ENCODE measurements at places on chromosomes 6 and 20.

DNA sequence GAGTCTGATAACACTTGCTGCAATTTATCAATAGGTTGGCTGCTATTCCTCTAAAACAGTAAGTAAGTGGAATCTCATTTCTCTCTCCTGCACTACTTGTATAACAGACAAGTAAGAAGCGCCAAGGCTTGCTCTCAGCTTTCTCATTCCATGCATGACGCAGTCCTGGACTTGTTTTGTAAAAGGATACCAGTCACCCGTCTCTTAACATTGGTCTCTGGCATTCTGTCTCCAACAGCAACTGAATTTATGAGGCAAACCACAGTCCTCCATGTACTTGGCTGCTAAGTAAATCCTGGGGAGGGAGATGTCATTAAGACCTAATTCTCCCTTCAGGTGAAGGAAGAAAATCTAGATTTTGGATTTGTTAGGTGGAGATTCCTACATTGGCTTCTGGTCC, 115.4 kb downstream of the OPN5 start:
- DNase-seq = no peak

DNA sequence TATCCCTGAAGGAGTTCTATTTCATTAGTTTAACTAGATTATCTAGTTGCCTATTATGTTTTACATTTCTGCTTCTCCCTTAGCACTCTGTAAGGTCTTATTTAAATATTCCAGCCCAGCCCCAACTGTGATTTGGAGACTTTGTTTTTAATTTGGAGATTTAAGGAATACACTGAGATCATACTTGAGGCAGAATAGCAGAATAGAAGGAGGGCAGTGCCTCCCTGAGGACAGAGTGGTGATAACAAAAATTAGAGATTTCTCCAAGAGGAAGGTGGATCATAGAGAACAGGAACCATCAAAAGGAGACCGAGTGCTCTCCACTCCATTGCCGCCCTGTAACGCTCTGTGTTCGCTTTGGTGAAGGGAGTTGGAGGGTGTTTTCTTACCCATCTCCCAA, 14.8 kb upstream of the CD164 start:
- no peak for DNase-seq

DNA sequence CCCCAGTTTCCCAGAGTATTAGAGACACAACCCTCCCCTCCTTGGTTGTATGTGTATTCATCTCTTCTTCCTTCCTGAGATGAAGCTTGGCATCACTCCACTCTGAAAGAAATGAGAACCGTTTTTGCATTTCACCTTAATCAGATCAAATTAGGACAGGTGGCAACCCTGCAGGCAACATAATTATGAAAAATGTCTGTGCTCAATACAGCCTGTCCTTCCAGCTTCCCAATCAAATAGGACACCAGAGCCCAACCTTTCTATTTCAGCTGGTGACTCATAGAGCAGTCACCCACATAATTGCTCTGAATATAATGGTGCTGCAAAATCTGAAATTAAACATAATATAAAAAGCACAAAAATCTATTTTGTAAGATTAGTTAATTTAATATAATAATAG, 310.2 kb upstream of the AGPAT4 start:
- no peak for DNase-seq

- DNase-seq = no peak
These were observed 120.4 kb downstream of the SIM1 start for GRCh38 chr6:100344321-100344720.

DNA sequence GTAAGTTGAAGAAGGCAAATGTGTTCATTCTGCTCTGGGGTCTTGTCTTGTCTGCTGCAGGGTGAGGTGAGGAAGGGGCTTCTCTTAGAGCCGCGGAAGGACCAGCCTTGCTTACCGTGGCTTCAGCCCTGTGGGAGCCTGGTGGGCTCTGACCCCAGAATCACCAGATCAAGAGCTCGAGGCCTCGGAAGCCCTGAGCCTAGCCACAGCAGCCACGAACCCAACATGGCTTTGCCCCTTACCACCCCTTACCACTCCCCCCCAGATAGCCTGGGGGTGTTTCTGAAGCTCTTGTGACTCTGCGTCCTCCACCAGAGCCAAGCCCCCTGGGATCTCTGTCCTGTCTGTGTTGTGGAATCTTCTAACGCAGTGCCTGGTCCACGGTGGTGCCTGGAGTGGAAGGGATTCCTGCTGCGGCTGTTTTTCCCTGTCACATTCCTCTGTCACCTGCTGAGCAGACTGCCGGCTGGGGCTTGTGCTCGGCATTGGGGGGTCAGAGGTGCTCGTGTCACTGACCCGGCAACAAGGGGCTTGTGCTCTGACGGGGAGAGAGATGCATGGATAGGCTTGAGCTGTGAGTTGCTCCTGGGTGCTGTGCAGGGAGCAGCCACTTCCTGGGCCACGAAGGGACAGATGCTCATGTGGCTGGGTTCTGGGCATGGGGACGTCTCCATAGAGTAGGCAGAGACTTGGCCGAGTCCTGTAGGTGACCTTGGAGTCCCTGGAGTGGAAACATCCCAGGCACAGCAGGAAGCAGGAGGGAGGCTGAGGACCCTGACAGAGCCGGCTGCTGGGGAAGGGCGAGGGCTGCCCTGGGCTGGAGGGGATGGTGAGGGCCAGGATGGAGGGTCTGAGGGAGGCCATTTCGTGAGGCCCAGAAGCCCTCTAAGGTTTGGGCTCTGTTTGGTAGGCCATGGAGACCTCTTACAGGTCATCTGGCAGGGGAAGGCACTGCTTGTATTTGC, 316.0 kb downstream of the QKI start:
- no peak for DNase-seq

GRCh38 chr20:51176876-51177275, 154.0 kb upstream of the KCNG1 start:
- no peak for DNase-seq

DNA sequence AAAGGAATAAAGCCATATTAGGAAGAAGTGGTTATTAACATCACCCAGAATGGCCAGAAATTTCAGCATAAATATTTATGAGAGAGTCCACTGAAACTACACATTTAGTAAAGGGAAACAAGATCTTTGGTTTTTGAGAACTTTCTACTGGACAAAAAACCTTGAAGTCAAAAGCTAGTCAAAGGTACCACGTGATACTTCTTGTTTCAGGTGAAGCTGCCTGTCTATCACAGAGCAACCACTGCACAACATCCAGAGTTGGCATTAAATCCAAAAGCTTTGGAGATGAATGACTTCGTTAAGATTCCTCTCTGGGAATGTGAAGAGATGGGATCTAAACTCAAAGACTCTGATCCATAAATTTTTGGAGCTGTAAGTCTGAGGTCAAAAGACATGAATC, 137.0 kb downstream of the KCNQ5 start:
- DNase-seq = no peak

GRCh38 chr6:157034436-157035230, 257.5 kb downstream of the ARID1B start:
- no peak for DNase-seq

DNA sequence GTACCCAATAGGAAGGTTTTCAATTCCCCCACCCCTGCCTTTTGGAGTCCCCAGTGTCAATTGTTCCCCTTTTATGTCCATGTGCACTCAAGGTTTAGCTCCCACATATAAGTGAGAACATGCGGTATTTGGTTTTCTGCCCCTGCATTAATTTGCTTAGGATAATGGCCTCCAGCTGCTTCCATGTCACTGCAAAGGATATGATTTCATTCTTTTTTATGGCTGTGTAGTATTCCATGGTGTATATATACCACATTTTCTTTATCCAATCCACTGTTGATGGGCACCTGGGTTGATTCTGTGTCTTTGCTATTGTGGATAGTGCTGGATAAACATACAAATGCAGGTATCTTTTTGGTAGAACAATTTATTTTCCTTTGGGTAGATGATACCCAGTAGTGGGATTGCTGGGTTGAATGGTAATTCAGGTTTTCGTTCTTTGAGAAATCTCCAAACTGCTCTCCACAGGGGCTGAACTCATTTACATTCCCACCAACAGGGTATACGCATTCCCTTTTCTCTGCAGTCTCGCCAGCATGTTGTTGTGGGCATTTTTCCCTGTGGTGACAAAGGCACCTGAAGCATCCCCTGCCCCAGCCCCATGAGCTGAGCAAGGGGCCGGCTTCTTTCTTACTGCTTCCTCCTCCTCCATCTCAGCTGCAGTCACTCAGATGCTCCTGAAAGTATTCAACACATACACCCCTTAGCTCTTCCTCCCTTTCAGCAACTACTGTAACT, 66.7 kb downstream of the ELOVL2 start:
- no peak for DNase-seq

GRCh38 chr6:110332281-110332680, 25.9 kb downstream of the METTL24 start:
- DNase-seq = no peak

GRCh38 chr6:90136176-90136575, 160.5 kb downstream of the BACH2 start:
- DNase-seq = no peak

- no peak for DNase-seq
These were observed 6.5 kb downstream of the PPP1R18 start for GRCh38 chr6:30679765-30680535.

DNA sequence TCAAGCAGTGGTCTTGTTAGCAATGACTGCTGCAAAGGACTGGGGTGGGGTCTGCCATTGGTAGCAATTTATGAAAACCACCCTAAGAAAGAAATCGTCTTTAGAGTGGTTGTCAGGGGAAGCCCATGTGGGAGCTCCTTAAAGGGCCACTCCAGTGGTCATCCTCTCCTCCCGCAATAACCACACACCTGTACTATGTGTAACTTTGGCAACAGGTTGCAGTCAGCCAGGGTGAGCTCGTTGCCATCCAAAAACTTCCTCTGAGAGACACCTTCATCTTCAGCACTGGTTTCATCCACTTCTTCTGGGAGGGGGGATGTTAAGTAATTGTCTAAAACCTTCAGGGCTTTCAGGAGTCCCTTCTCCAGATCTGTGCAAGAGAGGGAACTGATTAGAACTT, 2.9 kb upstream of the DDAH2 start:
- no peak for DNase-seq

- no peak for DNase-seq
These were observed 19.7 kb downstream of the NRSN1 start for GRCh38 chr6:24145690-24146131.

GRCh38 chr6:166087246-166087645, 80.4 kb downstream of the TBXT start:
- DNase-seq = no peak

GRCh38 chr6:49739423-49739822, 4.8 kb downstream of the CRISP3 start:
- no peak for DNase-seq

DNA sequence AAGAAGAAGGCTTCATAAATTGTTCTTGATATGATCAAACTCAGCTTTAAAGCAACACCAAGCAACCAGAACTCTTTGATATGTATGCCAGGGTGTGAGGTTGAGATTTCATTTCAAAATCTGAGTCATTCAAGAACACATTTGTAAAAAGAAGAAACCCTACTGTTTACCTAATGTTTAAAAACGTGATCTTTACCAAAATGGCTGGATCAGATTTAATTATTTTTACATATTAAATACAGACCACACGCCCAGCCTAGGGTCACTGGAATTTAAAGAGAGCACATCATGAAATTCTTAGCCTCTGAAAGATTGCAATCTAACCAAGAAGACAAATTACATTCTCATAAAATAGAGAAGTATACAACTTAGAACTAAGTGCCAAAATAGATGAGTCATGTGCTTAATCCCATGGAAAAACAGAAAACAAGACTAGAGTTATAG, 206.8 kb upstream of the SMLR1 start:
- DNase-seq = no peak

Measured in stimulated activated CD4-positive, alpha-beta T cell treated with anti-CD3 and anti-CD28 coated beads, Interleukin-12 subunit alpha, Interleukin-12 subunit beta, amount 100 ng/mL, for 4 hours (primary cell).